ENCODE measurements at places on chromosomes 12 and 14.

GRCh38 chr14:32211068-32211404 lies 8.0 kb upstream of the RNU6-8 start:
- DNase-seq: no peak

- no peak for DNase-seq
These were observed 84.7 kb upstream of the FLRT2 start for GRCh38 chr14:85445151-85445795.

DNA sequence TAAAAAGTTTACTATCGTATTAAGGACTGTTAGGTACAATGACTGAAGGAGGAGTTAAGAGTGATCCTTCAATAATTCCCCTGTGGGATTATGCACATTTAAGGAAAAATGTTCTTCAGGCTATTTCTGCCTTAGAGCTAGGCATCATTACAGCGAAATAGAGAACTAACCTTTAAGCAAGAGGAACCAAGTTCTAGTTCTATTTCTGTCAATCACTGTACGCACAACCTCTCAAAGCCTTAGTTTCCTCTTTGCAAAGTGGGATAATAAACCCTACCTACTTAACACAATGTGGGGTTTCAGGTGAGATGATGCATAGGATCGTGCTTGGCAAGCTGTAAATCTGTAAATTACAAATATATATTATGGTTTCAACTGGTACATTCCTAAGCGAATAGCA lies 15.4 kb downstream of the NTF3 start:
- DNase-seq: no peak

GRCh38 chr14:38078393-38078792 lies 129.3 kb upstream of the SSTR1 start:
- peak; percentile 17 for DNase-seq

- DNase-seq: no peak
These were observed 339.6 kb upstream of the TBX3 start for GRCh38 chr12:115023279-115024265.

DNA sequence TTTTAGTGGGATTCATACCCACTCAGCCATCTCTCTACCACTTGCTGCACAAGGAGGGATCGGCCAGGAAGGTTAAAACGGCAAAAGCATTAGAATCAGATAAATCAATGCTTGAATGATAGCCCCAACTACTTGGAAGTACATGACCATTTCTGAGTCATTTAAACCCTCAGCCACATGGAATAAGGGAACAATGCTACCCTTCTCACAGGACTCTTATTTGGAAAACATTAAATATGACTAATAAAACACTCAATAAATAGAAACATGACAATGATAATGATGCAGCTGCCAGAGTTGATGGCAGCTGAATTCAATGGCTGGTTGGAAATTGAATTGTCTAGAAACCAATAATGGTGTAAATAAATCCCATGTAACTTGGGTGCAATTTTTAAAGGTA lies 165.4 kb downstream of the FLRT2 start:
- no peak for DNase-seq

DNA sequence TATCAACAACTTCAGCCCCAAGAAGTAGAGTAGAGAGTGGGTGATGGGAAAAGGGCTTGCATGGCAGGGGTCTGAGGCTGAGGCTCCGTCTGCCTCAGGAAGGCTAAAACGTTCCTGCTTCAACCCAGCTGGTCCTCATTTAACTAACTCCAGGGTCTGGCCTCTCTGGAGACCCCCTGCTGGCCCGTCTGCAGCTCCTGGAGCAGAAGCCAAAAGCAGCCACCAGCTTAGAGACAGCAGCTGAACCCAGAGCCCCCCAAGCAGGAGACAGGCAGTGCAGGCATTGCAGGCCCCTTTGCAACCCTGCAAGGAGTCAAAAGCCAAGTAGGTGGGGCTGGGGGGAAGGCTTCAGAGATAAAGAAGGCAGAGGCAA lies 25.1 kb upstream of the LTBP2 start:
- no peak for DNase-seq

DNA sequence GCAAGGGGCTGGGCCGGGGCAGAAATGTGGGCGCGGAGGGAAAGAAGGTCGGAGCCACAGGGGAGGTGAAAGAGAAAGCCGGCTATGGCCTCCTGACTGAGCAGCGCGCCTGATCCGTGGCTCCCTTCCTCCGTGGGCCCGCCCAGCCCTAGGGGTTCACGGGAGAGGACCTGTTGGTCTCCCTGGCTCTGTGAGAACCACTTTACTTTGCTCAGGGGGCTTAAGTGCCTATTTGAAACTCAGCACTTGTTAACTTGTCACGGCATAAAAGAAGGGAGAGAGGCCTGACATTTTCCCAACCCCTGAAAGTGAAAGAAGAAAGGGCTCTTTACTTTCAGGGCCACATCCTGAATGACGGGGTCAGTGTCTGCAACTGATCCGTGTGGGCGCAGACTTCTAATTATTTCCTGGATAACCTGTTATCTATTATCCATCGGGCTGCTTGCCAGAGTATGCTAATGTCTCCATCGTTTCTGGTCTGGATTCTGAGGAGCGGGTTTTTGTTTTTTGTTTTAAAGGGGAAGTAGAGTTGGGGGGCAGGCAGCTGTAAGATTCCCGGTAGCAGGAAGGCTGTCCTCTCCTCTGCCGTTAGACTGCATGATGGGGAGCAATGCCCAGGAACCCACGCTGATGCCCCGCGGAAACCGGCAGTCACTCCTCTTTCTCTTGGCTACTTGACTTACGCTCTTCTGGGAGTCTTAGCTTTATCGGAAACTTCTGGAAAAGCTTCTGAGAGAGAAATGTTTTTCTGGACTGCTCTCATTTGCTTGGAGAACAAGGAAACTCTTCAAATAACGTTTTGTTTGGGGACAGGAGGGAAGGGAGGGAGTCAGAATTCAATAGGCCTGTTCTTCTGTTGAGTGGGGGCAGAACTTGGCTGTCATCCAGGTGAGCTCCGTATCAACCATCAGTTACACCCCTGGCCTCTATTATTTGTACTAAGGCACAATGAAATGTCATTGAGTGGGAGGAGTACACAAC lies 127.7 kb upstream of the MAX start:
- DNase-seq: peak; percentile 30

GRCh38 chr14:79077096-79077495 lies 906.9 kb downstream of the NRXN3 start:
- no peak for DNase-seq

GRCh38 chr12:132601171-132601883 lies 9.1 kb downstream of the LRCOL1 start:
- no peak for DNase-seq

DNA sequence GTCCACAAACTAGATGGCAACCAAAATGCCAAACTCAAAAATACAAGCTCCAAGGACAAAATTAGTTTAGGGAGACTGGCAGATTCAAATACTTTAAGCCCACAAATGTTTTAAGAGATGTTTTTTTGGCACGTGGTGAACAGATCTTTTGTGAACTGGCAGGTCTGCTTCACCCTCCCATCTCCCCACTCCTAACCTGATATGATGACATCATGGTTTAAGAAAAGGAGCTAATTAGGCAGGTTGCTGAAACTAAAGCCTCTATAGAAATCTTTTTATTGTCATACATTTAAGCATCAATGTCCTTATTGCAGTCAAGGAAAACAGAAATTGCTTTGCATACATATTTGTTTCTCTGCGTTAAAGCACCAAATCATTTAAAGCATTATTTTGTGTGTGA lies 5.8 kb downstream of the LRIG3 start:
- no peak for DNase-seq

GRCh38 chr12:51075390-51075789 lies 8.0 kb downstream of the CSRNP2 start:
- no peak for DNase-seq
